ENCODE measurements at places on chromosomes 1 and 21.

DNA sequence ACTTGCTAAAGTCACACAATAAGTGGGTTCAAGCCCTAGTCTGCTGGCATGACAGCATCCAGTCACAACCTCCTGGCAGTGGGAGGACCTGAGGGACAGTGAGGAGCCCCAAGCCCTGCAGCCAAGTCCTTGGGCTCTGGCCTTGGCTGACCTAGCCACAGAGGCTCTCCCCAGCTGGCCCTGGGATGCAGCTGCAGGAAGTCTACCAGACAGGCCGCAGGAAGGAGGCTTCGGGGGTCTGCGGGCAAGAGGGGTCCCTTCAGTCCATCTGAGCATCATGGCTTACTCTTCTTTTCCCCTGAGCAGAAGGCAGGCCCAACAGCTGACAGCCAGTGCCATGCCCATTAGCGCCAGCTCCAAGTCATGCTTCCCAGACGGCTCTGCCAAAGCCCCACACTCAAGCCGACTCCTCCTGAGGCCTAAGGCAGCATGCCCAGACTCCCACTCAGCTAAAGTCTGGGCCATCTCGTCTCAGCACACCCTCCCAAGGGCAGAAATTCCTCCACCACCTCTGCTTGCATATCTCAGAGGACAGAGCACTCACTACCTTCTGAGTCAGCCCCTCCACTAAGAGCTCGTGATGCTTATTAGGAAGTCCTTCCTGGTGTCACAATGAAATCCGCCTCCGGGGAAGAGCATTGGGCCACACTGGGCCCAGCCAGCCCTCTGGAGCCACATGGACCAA, 20.1 kb downstream of the SLC1A7 start:
- no peak for DNase-seq

DNA sequence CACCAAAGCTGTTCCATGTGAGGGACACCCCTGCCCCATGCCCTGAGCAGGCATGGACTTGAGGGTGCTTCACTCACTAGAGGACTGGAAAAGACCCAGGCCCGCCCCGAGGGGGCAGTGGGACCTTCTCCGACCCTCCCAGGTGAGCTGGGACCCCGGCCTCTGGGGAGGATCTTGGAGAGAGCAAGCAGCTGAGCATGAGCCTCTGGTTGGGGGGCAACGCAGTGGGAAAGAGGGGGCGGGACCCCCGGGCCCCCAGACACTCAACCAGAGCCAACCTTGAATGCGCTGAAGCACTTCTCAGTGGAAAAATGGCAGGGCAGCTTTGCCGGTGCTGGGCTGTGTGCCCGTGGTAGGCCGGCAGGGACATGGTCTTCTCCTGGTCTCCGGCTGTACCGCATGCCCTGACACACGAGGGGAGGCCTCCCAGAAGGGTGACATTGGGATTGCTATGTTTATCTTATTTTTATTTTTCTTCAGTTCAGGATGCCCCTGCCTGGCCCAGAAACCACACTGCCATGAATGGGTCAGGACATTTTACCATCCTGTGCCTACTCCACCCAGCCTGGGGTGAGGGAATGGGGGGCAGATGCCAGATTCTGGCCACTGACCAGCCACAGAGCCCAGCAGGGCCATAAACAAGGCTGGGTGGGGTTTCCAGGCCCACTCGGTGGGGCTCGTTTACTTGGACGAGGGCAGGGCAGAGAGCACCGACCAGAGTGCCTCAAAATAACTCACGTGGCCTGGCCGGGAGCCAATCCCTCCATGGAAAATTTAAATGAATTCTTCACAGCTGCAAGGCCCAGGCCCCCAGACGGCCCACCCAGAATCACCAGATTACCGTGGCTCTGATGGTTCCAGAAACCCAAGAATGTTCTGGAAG, 17.2 kb upstream of the LAPTM5 start:
- DNase-seq = no peak

GRCh38 chr1:108085628-108086027, 114.5 kb downstream of the SLC25A24 start:
- no peak for DNase-seq

DNA sequence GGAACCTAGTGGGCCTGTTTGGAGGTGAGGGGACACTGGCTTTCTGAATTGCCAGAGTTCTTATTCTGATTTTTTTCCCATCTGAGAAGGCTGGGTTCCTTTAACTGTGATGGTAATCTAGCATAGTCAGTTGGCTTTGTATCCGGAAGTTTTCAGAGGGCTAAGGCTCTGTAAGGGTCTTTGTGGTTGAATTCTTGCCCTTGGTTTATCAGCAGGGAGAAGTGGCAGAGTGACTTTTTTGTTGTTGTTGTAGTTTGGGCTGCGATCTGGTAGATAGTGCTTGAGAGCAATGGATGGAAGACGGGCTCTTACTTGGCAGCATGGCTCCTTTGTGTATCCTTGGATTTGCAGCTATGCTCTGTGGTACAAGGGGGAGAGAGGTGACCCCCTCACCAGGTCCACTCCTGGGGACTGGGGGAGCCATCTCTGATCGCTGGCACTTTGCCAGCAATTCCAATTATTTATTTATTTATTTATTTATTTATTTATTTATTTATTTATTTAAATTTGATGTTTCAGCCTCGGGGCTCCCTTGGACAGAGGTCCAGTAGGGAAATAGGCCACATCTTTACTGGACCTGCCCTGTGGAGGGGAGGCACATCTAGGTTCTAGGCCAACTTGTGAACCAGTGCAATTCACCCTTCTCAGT, 18.5 kb downstream of the TCP10L start:
- no peak for DNase-seq

DNA sequence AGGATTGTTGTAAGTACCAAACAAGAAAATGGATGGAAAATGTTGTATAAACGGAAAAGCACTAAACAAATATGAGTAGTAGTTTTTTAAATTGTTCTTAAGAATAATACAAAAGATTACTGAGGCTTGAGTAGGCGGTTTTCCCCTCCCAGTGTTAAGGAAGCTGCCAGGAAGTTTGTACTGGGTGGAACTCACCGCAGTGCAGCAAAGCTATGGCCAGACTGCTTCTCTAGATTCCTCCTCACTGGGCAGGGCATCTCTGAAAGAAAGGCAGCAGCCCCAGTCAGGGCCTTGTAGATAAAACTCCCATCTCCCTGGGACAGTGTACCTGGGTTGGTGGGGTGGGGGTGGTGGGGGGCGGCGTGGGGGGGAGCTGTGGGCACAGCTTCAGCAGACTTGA, 58.7 kb downstream of the XCL2 start:
- DNase-seq = no peak

DNA sequence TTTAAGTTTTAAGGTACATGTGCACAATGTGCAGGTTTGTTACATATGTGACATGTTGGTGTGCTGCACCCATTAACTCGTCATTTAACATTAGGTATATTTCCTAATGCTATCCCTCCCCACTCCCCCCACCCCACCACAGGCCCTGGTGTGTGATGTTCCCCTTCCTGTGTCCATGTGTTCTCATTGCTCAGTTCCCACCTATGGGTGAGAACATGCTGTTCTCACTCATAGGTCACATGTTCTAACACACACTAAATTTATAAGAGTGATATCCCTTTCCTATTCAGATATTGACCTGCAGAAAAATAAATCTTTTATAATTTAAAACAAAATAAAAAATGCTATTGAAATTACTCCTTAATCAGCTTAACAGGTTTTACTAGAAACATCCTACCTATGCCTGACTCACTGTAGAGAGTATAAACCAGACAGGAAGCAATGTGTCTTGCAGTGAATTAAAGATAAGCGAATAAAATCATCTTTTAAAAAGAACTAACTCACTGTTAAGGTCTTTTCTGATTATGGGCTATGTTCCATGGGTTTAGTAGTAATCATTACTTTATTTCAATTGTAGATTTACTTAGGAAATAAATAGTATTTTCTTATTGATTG, 82.0 kb upstream of the DPH5 start:
- DNase-seq = no peak

DNA sequence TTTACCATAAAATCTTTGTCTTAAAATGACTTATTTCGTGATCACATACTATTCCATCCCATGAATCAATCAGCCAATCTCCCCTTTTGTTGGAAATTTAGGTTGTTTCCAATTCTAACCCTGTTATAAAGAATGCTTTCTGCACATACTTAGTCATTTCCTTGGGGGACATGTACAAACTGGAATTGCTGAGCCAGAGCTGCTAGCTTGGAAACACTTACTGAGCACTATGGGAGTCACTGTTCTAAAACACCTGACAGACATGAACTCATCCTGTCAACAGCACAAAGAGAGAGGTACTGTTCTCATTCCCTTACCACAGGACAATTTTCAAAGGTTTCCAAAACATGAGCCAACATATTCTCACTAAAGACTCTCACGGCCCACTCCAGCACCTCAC, 32.1 kb downstream of the AK2 start:
- no peak for DNase-seq
